ENCODE measurements at places on chromosomes 5 and 9.

GRCh38 chr9:127086771-127087170 is 35.7 kb downstream of the ANGPTL2 start:
- no peak for DNase-seq

DNA sequence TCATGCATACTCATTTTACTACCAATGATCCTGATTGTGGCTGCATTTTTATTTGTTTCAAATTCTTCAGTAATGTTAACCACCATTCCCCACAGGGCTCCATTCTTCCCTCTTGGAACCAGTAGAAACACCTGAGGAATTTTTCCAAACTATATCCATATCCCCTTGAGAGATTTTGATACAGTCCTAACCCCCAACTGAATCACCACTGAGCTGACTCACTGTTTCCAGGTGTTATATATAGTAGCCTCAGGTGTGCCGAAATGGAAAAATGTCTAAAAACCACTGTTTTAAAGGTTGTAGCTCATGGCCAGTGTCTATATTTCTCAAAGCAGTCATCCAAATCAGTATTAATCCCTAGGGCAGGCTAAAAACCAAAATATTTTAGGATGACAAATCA is 85.2 kb downstream of the MRPS27 start:
- DNase-seq = no peak

- DNase-seq = no peak
Observed at GRCh38 chr9:95385521-95385920, 68.0 kb upstream of the FANCC start.

- no peak for DNase-seq
Observed at GRCh38 chr9:8823131-8823895, 1023.7 kb upstream of the DMAC1 start.

DNA sequence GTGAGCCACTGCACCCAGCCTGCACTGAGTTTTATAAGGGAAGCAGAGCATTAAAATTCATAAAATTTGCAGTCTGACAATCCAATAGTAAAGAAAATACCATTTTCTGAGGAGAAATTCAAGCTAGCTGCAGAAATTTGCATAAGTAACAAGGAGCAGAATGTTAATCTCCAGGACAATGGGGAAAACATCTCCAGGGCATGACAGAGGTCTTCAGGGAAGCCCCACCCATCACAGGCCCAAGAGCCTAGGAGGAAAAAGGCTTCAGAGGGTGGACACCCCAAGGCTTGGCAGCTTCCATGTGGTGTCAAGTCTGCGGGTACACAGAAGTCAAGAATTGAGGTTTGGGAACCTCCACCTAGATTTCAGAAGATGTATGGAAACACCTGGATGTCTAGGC is 37.6 kb upstream of the MELK start:
- DNase-seq = no peak

DNA sequence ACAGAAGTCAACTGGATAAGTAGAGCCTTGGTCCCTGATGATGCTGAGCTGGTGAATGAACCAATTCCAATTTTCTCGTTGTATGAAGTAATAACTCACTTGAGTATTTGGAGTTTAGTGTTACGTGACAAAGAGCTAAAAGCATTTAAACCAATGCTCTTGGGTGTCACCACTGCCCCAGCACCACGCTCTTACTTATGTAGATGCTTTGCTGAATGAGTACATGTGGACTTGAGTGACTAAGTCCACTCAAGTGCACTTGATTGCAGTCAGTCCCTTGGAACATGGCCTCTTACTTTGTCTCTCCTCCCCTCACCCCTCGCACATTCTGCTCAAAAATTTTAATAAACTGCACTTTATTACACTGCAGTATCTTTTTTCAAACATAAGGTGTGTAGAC is 184.0 kb downstream of the MAN2A1 start:
- no peak for DNase-seq

DNA sequence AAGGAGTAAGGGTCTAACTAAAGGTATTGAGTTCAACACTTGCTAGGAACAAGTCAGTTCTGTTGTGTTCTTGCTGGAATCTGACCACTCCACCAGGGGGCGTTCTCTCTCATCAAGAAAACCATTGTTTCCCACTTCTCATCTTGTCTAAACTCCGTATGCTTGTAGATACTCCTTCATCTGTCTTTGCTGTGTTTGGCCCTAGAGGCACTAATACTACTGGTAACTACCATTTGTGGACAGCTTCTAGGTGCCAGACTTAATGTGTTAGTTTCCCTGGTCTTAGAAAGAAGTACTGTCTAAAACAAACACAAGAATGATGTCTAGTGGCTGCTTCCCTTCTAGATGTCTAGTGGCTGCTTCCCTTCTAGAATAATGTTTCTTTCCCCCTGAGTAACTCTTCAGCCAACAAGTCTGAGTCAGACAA is 18.7 kb upstream of the PTPDC1 start:
- DNase-seq = peak; percentile 46

DNA sequence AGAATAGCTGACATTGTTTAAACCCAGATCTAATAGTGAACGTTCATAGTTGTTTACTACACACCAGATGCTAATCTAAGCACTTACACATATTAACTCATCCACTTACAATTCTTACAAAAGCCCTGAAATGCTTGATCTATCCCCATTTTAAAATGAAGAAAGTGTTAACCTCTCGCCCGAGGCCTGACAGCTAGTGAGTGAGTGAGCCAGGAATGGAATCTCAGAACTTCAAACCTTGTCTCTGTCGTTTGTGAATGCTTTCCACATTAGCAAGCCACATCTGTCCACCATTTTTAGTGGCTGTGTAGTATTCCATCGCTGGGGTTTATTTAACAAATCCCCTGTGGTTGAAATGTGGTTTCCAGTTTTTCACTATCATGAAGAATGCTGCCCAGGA is 24.9 kb upstream of the NEURL1B start:
- no peak for DNase-seq

- DNase-seq = no peak
Observed at GRCh38 chr5:75847561-75848021, 130.4 kb upstream of the POC5 start.

- DNase-seq = no peak
Observed at GRCh38 chr9:9498846-9499245, 1114.0 kb downstream of the PTPRD start.

- no peak for DNase-seq
Observed at GRCh38 chr5:154042766-154043165, 4.0 kb downstream of the MFAP3 start.

DNA sequence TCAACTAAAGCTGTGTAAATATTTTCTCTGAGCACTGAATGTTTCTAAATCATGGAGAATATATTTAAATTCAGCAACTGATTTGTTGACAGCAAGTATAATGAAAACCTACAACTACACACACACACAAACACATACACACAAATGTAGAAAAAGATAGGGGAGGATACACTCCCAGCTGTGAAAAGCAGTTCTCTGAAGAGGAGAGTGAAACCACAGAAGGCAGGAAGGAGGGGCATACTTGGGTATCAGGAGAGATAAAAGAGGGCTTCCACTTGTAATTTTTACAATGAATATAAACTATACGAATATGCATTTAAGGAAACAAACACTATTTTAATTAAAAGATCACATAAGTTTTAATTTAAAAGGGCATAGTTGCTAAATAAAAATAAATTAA is 227.8 kb upstream of the SLC24A2 start:
- DNase-seq = no peak

DNA sequence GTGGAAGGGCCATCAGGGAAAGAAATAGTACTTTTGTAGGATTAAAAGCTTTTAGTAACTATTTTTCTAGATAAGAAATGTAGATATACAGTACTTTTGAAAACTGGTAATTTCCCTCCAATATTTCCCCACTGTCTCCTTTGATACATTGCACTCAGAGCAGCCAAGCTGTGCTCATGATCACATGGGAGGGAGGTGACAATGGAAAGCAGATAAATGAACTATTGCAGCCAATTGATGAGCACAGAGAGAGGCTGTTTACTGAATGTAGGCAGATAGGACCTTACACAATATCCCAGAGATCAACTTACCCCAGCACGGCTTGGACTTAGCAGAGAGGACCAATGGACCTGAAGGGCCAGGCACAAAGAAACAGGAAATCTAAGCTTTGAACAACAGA is 178.0 kb upstream of the NREP start:
- DNase-seq = no peak

GRCh38 chr9:119775410-119775809 is 406.2 kb upstream of the BRINP1 start:
- DNase-seq = no peak

GRCh38 chr5:69010476-69010875 is 83.3 kb upstream of the SLC30A5 start:
- DNase-seq = no peak
